ENCODE measurements at places on chromosomes 12 and 14.
A peak's percentile ranks its signal among the peaks of the same experiment; 100 is the strongest.

- peak; percentile 20 for DNase-seq
These were observed 827.6 kb downstream of the NRXN3 start for GRCh38 chr14:78997811-78998210.

GRCh38 chr12:96047229-96048211 is 12.1 kb upstream of the LTA4H start:
- peak; percentile 37 for DNase-seq

GRCh38 chr12:71407732-71408131 is 31.9 kb upstream of the LGR5 start:
- no peak for DNase-seq

DNA sequence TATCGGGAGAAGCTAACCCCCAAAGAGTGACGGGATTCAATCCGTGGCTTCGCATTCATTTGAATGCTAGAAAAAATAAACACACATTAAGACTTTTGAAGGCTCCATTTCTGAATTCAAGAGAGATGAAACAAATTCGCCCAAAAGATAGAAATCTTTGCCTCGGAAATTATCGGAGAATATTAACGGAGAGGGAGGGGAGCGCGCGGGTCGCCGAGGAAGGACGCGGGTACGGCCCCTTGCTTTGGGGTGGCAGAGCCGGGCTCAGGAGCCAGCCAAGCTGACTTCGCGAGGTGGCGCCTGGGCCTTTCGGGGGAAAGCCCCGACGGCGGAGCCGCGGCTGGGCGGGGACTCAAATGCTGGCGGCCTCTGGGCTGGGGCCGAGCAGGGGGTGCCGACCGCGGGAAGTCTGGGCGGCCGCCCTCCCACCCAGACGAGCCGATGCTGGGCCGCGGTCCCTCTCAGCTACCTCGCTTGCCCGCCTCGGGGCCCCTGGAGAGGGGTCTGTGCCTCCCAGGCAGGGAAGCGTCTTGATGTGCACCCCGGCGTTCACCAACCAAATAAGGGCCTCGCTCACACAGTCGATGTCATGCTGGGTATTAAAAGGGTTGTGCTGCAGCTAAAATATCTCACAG is 14.7 kb downstream of the NKX2-1 start:
- DNase-seq, result no peak

- no peak for DNase-seq
These were observed 81.6 kb downstream of the LLPH start for GRCh38 chr12:66048835-66049537.

DNA sequence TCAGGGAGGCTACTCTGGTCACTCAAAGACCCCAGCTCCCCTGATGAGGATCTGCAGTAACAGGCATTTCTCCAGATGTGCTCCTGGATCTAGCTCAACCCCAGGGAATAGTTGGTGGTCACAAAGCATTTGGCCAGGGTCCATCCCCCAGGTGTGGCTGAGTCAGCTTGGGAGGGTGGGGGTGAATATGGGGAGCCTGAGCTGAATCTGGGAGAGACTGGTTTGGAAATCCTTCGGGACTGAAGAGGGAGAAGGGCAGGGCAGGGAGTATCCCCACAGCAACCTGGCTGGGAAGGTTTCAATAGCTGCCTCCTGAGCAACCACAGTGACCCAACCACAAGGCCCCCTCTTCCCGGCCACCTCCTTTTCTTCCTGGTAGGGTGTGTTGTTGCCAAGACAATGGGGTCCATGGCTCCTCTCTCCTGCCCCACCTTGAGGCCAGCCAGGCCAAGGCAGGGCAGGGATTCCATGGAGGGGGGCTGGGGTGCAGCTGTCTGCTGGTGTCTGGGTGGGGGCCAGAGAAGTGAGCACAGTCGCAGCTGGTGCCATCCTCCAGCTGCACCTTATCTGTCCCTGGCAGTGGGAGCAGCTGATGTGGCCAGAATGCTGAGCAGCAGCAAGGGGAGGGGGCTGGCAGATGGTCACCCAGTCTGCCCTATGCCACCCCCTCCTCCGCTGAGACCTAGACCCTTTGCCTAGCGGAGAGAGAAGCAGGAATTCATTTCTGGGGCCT is 5.5 kb downstream of the ASIC1 start:
- no peak for DNase-seq

DNA sequence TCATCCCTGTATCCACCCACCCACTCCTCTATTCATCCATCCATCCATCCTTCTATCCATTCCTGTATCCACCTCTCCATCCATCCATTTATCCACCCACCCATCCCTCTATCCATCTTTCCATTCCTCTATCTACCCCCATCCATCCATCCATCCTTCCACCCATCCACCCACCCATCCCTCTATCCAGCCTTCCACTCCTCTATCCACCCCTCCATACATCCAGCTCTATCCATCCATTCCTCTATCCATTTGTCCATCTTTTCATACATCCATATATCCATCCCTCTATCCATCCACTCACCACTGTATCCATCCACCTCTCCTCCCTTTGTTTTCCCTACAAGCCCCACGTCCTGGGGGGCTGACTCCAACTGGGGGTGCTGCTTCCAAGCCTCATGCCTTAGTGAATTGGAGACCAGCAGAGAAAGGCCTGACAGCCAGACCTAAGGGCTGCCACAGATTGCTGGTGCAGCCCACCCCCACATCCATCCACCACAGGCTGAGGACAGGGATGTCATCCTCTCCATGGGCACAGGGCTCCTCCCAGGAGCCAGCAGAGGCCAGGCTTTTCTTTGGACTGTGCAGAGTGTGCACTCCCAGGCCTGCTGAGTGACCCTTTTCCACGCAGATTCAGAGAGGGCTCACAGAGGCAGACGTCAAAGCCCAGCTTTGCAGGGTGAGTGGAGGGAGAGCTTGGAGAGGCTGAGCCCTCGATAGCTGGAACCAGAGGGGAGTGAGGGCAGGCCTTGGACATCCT is 18.9 kb upstream of the GPR132 start:
- no peak for DNase-seq

- DNase-seq, result no peak
These were observed 147.6 kb downstream of the DPF3 start for GRCh38 chr14:72745991-72746980.

- DNase-seq, result no peak
These were observed 49.9 kb downstream of the PTHLH start for GRCh38 chr12:27922531-27923139.

DNA sequence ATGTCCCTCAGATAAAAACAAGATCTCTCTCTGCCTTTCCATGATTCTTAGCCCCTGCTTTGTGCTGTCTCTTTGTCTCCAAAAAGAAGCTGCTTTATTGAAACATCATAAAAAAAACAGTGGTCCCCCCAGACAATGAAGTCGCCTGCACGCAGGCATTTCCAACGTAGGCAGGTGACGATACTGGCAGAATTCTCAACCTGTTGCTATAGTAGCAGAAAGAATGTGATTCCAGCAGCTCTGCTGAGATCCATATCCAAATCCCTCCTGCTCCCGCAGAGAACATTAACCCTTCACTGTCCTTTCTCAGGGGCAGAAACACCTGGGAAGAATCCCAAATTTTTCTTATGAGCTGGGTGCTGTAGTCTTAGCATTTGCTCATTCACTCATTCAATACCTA is 84.8 kb downstream of the STON2 start:
- no peak for DNase-seq

DNA sequence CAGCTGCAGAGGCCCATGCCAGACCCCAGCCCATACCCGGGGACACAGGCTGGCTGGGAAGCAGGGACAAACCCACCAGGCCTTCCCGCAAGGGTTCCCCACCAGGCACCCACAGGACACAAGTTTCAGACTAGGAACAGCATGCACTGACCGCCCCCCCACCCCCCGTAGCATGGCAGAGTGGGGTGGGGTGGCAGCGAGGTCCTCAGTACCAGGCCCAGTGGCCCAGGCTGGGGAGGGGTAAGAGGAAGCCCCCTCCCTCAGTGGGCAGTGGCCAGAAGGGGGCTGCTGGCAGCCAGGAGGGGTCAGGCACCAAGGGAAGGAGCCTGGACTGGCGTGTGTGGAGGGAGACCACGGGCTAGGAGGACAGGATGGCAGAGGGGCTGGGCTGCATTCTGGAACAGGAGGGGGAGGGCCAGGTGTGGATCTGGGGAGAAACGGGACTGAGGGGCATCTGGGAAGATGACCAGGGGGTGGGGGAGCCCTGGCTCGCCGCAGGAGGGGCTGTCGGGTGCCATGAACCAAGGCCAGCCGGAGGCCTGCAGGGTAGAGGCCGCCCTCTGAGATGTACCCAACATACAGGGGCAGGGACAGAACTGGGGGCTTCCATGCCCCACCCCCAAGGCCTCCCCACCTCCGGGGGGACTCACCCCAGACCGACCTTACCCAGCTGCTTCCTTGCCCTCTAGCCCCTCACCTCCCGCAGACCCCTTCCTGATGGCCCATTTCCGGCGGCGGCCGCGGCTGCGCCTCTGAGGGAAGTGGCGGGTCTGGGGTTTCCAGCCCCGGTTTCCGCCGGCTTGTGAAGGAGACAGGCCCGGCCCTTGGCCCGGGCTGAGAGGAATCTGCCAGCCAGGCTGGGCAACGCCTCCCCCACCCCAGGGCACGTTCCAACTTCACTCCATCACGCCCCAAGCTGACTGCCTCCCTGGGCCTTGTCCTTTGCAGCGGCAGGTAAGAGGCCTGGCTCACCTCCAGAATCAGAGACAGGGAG is 5.6 kb upstream of the JAG2 start:
- no peak for DNase-seq

DNA sequence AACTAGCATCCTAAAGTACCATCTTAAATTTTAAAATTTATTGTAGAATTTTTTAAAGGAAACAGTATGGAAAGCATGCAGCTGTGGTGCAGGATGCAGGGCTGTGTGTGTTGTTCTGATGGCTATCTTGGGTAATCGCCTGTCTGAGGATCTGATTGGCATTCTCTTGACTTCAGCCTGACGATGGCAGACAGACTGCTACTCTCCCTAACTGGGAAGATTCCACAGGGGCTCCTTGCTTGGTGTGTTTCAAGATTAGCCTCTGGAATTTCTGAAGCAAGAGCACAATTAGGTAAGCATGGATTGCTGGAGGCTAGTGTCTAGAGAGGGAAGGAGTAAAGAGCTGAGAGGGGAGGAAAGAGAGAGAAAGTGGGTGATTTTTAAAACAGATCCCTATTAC is 696.8 kb upstream of the LRFN5 start:
- DNase-seq, result no peak

GRCh38 chr12:6069437-6070093 is 54.9 kb downstream of the VWF start:
- peak; percentile 64 for DNase-seq

GRCh38 chr12:46926526-46926925 is 100.7 kb upstream of the SLC38A4 start:
- DNase-seq, result no peak

GRCh38 chr12:78760906-78761305 is 103.7 kb upstream of the SYT1 start:
- no peak for DNase-seq

All from tibial artery (tissue), 4 donors.